Breast epithelium (tissue), 4 donors: ENCODE measurements at places on chromosomes 1 and 21.

DNA sequence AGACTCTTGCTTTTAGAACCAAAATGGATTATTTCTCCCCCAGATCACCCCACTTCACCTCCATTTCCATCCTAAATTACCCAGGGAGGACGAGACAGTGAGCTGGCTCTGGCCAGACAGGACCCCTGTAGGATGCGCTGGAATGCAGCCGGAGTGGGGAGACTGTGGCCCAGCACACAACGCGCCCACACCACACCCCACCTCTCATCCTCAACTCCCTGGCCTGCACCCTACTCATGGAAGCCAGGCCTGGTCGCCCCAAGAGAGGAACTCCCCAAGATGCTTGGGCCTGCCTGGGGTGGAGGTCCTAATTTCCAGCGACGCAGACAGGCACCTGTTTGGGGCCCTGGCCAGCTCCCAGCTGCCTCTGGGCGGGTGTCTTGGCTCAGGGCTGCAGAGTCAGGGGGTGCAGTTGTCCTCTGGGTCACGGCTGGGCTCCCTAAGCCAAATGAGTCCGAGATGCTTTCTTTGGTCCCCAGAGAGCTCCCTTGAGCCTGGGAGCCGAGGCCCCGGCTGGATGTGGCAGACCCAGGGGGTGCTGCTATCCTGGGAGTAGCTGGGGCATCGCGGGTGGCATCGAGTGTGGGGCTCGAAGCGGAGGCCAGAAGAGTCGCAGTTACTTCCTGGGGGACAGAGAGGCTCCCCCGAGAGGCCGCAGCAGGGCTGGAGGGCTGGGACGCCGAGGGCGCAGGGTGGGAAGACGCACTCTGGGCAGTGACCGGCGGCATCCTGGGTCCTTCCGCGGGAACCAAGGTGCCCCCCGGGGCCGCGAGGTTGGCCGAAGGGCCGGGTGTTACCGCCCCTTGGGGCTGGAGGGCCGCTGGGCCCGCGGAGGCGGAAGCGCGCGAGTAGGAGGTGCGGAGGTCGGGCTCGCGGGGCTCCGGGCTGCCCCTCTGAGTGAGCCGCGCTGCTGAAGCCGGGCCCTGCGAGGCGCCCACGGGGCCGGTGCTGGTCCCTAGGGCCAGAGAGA is 10.4 kb downstream of the CLEC20A start:
- no peak for DNase-seq

- DNase-seq: no peak
These were observed 8.0 kb downstream of the USP48 start for GRCh38 chr1:21774835-21775549.

GRCh38 chr1:107748531-107748930 is 216.4 kb downstream of the VAV3 start:
- no peak for DNase-seq

DNA sequence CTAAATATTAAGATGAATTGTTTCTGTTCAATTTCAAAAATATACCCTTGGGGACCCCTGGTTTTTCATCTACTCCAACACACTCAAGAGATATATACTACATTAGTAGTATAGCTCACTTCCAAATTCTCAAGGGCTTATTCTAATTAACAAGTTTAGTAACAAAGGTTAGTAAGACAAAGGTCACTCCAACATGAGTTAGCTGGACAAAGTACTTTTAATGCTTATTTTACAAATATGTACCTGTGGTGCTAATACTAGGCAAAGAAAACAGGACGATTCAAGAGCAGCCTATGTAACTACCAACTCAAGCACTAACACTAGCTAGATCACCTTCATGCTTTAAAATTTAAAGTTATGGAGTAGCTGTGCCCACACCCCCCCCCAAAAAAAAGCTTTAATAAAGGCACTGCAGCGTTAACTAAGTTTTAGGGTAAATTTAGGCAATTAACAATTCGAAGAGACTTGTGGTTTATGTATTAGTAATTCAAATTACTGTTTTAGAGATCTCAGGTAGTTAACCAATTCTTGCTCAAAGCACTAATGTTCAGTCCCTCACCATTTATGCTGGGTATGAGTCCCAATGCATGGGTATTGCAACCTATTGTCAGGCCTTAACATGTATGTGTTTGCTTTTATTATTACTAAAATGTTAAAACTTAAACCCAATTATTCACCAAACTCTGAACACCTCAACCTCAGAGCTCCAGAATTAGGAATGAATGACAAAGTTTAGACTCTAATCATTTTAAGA is 14.1 kb downstream of the HNRNPU start:
- DNase-seq: no peak

DNA sequence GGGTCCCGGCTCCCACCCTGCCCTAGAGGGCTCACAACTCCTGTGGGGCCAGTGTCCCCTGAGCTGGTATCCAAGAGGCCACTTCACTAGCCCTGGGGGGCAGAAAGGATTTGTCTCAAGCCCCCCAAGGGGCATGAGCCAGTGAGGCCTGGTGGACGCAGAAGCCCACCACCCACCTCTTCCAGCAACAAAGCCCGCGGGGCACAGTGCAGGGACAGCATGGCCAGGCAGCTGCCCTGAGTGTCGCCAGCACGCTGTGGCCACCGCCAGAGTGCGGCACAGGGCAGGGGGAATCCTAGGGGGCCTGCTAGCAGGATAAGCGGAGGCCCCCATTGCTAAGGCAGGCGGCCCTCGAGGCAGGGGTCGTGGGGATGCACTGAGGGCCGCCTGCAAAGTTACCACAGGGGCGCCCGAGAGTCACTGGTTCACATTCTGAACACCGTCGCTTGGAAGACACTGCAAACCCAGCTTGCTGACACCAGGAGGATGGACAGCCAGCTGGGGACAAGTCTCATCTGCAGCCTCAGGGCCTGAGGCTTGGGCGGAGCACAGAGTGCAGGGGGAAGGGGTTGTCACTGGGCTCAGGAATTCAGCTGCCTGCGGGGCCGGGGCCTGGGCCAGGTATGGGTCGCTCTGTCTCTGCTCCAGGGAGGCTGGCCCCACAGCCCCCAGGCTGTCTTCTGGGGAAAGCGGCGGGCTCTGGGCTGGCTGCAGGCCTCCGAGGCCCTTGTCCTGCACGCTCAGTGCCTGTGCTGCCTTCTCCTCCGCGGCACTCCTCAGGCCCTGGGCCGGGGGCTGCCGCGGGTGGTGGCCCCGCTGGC is 26.8 kb downstream of the SLC19A1 start:
- no peak for DNase-seq

- DNase-seq: no peak
These were observed 25.6 kb upstream of the NFIA start for GRCh38 chr1:61056573-61057439.

DNA sequence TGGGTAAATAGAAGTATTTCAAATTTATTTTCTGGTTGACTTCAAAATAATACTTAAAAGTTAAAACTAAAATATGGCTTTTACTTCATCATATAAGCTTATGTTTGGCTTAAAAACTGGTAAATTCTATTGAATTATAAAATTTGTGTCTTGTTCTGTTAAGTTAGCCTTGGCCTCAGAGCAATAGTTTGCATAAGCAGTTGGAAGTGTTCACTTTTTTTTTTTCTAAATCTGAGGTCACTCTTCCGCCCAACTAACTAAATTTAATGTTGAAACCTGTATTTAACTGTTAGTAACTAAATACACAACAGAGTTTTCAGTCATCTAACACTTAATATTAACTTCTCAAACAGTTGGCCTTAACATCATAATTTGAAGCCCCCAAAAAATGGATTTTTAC is 871.7 kb upstream of the ADAMTS5 start:
- DNase-seq: no peak

DNA sequence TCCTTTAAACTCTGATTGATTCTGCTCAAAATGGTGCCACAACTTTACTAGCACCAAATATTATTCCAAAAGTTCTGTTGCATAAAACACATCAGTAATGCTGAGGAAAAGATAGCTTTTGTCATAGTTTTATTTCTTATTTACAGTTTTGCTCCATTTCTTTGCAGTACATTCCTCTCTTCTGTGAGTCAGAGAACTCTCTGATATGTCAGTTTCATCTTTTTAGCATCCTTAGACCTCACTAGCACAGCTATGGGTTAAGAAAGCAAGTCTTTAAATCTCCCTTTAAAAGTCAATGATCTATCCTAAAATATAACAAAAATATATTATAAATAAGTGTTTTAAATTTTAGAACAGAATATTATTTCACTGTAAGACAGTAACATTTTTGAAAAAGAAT is 356.6 kb upstream of the SNX7 start:
- no peak for DNase-seq

GRCh38 chr1:65997693-65998092 is 205.0 kb downstream of the PDE4B start:
- DNase-seq: no peak

DNA sequence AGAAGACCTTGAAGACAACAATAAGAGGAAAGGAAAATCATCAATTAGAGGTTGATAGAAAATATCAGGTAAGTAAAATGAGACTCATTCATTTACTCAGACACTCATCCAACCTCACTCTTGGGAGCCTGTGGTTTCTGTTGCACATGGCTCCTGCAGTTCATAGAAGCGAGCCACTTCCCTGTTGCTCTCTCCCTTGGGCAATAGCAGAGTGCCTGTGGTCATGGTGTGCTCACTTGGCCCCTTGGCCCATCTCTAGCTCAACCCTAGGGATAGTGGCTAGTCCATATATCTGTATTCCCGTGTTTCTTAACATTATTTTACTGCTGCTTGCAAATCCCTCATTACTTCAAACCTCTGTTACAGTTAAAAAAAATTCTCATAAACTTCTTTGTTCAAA is 368.6 kb downstream of the PTPRC start:
- no peak for DNase-seq
